Smooth muscle cell of trachea (primary cell): ENCODE measurements at places on chromosomes 5 and 9. TPM values are rescaled to one million over a fixed set of nuclear protein-coding genes. Genes with fewer than 3 reads are reported as not detected.

NUDT12 gene
- 11.1 and 18.8 TPM in 2 replicates for total RNA-seq

STPG3 gene
- total RNA-seq, result 0.66 TPM in 1 of 2 replicates, not detected in the other

HINT1 gene
- total RNA-seq, result 79.9 and 174 TPM in 2 replicates

FAM221B gene
- not detected in 2 replicates for total RNA-seq

PCDHGC4 gene
- total RNA-seq, result 4.5 and 6.0 TPM in 2 replicates
